ENCODE measurements at places on chromosomes 4 and X. TPM values are rescaled to one million over a fixed set of nuclear protein-coding genes. Genes with fewer than 3 reads are reported as not detected.

- H3K4me1 ChIP-seq: peaks cover 20% of the 10 kb centered on the region
- H3K27me3 ChIP-seq: no peaks in the 10 kb centered on the region
- H3K4me3 ChIP-seq: no peak overlapping the region
- DNase-seq: peak; percentile 39
- H3K36me3 ChIP-seq: no peaks in the 10 kb centered on the region
These were observed 534.4 kb downstream of the MID1IP1 start for GRCh38 chrX:39335513-39336235.

GRCh38 chr4:161604516-161605300 is 559.1 kb downstream of the FSTL5 start:
- H3K36me3 ChIP-seq: no peaks in the 10 kb centered on the region
- H3K4me1 ChIP-seq: no peaks in the 10 kb centered on the region
- no peak overlapping the region for H3K27ac ChIP-seq
- no peaks in the 10 kb centered on the region for H3K27me3 ChIP-seq

DNA sequence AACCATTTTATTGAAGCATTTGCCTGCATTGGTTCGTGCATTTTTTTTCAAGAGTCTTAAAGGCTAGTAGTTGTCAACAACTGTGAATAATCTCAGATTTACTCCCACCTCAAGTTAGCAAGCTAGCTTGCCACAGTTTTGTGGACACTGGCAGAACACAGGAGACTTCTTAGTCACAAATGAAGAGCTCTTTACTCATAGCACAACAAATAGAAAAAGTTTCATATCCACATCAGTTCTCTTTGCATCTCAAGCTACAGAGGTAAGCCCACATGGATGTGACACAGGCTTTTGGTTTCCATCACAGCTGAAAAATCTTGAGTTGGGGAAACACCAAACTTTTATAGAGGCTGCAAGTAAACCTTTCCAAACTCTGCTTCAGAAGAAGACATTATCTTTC is 2315.7 kb upstream of the TENM3 start:
- no peaks in the 10 kb centered on the region for H3K4me1 ChIP-seq
- no peaks in the 10 kb centered on the region for H3K27me3 ChIP-seq
- H3K36me3 ChIP-seq: no peaks in the 10 kb centered on the region
- H3K27ac ChIP-seq: no peak overlapping the region

GRCh38 chrX:11351375-11352295 is 58.4 kb downstream of the AMELX start:
- no peak overlapping the region for H3K4me3 ChIP-seq
- peaks cover 15% of the 10 kb centered on the region for H3K4me1 ChIP-seq
- peak overlapping the region; percentile 52 for H3K27ac ChIP-seq
- no peaks in the 10 kb centered on the region for H3K27me3 ChIP-seq

GRCh38 chr4:83217721-83218522 is 66.7 kb downstream of the COQ2 start:
- DNase-seq: no peak
- no peak overlapping the region for H3K4me3 ChIP-seq
- H3K36me3 ChIP-seq: no peaks in the 10 kb centered on the region
- no peaks in the 10 kb centered on the region for H3K27me3 ChIP-seq
- no peak overlapping the region for H3K27ac ChIP-seq
- H3K4me1 ChIP-seq: no peaks in the 10 kb centered on the region

- no peaks in the 10 kb centered on the region for H3K27me3 ChIP-seq
- no peak for DNase-seq
- H3K4me3 ChIP-seq: no peak overlapping the region
- H3K36me3 ChIP-seq: no peaks in the 10 kb centered on the region
These were observed 5.7 kb upstream of the PPEF1 start for GRCh38 chrX:18701621-18702361.

DNA sequence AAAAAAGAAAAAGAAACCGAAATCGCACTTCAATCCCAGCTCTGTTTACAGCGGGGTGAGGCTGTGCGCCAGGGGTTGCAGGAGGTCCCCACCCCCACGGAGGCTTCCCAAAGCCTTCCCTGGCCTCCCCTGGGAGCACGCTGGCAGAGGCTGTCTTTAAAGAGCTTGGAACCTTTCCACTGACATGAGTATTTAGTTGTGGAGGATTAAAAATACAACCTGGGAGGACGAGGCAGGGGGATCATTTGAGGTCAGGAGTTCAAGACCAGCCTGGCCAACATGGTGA is 69.1 kb downstream of the PPP2R2C start:
- no peak overlapping the region for H3K4me3 ChIP-seq
- H3K27ac ChIP-seq: no peak overlapping the region
- no peaks in the 10 kb centered on the region for H3K4me1 ChIP-seq
- peaks cover 48% of the 10 kb centered on the region for H3K27me3 ChIP-seq
- H3K36me3 ChIP-seq: no peaks in the 10 kb centered on the region

DNA sequence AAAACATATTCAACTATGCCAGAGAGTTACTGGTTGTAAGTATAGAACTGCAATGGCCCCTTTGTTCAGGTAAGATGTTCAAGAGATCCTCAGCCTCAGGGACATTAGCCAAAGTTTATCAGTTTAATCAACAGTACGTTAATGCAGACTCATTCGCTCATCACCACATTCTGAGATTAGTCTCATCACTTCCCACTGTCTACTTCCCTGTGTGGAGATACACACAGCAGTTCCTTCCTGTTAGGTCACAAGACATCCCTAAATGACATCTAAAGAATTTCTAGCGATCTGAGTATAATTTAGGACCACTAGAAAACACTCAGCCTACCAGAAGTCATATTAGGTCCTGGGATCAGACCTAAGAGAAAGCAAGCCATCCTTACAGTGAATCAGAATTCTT is 10.4 kb downstream of the SLC10A7 start:
- no peak for DNase-seq
- no peak overlapping the region for H3K27ac ChIP-seq
- H3K36me3 ChIP-seq: no peaks in the 10 kb centered on the region
- H3K4me3 ChIP-seq: no peak overlapping the region
- no peaks in the 10 kb centered on the region for H3K4me1 ChIP-seq
- H3K27me3 ChIP-seq: no peaks in the 10 kb centered on the region

GRCh38 chr4:103073792-103074438 is 2.6 kb downstream of the SLC9B2 start:
- no peak overlapping the region for H3K27ac ChIP-seq
- no peaks in the 10 kb centered on the region for H3K36me3 ChIP-seq
- H3K27me3 ChIP-seq: no peaks in the 10 kb centered on the region
- peaks cover 9% of the 10 kb centered on the region for H3K4me1 ChIP-seq
- no peak overlapping the region for H3K4me3 ChIP-seq
- no peak for DNase-seq

DNA sequence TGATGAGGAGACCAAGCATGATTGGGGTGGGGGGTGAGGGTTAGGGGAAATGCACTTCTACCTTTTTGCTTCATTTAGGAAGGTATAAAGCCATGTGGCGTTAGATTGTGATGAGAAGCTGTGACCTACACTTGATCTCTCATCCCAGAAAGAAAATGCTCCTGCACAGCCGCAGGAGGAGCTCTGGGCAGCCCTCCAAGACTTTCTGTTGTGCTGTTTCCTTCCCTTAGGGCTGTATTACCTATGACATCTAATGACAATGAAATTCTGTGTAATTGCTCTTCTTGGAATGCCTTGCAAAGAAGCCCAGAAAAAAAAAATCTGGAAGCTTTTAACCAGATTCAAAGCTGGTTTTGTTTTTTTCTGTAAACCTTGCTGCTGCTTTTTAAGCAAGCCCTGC is 13.4 kb downstream of the PRPS2 start:
- no peaks in the 10 kb centered on the region for H3K27me3 ChIP-seq
- no peaks in the 10 kb centered on the region for H3K4me1 ChIP-seq
- H3K27ac ChIP-seq: no peak overlapping the region
- no peak overlapping the region for H3K4me3 ChIP-seq

DNA sequence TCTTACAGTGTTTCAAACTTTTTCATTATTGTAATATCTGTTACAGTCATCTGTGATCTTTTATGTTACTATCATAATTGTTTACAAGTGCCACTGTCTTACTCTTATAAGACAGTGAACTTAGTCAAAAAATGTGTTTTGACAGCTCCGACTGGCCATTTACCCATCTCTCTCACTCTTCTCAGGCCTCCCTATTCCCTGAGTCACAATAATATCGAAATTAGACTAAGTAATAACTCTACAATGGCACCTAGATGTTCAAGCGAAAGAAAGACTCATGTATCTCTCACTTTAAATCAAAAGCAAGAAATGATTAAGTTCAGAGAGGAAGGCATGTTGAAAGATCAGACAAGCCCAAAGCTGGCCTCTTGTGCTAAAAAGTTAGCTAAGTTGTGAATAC is 184.2 kb downstream of the CDS1 start:
- H3K36me3 ChIP-seq: no peaks in the 10 kb centered on the region
- no peak for DNase-seq
- H3K27ac ChIP-seq: no peak overlapping the region
- H3K27me3 ChIP-seq: no peaks in the 10 kb centered on the region

DNA sequence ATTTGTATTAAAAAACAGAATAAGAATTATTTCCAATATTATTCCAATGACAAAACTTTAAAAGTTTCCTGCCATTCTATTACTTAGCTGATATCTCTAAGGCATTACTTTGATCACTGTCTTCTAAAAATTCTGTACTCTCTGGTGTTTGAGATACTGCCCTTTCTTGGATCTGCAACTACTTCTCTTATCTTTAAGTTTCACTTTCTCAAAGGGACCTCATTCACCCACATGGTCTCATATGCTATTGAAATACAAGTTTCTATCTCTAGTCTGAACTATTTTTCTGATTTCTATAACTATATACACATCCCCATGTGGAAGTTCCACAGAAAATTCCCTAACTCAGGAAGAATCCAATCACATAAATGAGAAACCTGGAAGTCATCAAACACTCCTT is 22.2 kb downstream of the TMPRSS11E start:
- H3K4me1 ChIP-seq: no peaks in the 10 kb centered on the region
- H3K27me3 ChIP-seq: no peaks in the 10 kb centered on the region
- no peak overlapping the region for H3K4me3 ChIP-seq
- H3K36me3 ChIP-seq: no peaks in the 10 kb centered on the region
- DNase-seq: no peak
- no peak overlapping the region for H3K27ac ChIP-seq

DNA sequence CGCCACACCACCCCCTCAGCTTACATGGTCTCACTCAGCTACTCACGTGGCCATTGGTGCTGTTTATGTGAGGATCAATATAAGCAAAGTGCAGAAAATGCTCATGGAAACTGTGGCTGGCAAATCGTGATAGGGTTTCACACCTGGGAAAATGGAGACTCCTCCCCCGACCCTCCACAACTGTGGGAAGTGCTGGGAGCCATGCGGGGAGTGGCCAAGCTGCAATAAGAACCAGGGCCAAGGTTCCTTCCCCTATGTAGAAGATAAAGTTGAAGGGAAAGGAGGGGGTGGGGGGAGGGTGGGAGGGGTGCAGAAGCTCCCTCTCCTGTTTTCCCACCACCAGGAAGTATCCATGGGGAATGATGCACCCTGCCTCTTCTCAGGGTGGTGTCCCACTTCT is 145.5 kb upstream of the MAMLD1 start:
- H3K4me3 ChIP-seq: no peak overlapping the region
- no peak overlapping the region for H3K27ac ChIP-seq
- no peaks in the 10 kb centered on the region for H3K27me3 ChIP-seq

- H3K4me1 ChIP-seq: peaks cover 16% of the 10 kb centered on the region
- no peak overlapping the region for H3K27ac ChIP-seq
- H3K36me3 ChIP-seq: no peaks in the 10 kb centered on the region
- no peaks in the 10 kb centered on the region for H3K27me3 ChIP-seq
- DNase-seq: no peak
These were observed 3.3 kb downstream of the CDK16 start for GRCh38 chrX:47221756-47222155.

- DNase-seq: no peak
- H3K27me3 ChIP-seq: no peaks in the 10 kb centered on the region
- H3K36me3 ChIP-seq: no peaks in the 10 kb centered on the region
- H3K4me3 ChIP-seq: no peak overlapping the region
These were observed 86.2 kb upstream of the RPS6KA3 start for GRCh38 chrX:20352935-20353336.

DNA sequence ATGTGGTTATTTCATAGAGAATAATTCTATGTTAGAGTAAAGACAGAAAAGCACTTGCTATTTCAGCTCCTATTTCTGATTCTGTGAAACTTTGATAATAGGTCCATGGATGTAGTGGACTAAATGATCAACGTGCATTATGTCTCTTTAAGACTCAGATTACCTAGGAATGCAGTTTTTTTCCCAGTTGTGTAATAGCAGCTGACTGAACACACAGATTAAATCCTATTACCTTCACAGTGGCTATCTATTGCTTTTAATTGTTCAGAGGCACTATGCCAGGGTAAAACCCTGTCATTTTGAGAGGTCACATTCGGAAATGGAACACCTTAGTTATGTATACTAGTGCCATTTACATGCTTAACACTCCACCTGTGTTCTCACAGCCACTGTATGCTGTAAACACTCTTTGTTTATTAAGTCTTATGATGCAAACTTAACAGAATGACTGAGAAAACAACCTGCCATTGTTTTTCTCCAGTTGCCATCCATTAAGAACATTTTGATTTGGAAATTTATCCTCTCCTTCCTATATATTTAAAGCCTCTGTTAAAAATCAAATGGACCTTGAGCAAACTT is 70.5 kb downstream of the HPGD start:
- H3K36me3 ChIP-seq: no peaks in the 10 kb centered on the region
- peaks cover 35% of the 10 kb centered on the region for H3K4me1 ChIP-seq
- no peak overlapping the region for H3K4me3 ChIP-seq
- peak overlapping the region; percentile 42 for H3K27ac ChIP-seq

DNA sequence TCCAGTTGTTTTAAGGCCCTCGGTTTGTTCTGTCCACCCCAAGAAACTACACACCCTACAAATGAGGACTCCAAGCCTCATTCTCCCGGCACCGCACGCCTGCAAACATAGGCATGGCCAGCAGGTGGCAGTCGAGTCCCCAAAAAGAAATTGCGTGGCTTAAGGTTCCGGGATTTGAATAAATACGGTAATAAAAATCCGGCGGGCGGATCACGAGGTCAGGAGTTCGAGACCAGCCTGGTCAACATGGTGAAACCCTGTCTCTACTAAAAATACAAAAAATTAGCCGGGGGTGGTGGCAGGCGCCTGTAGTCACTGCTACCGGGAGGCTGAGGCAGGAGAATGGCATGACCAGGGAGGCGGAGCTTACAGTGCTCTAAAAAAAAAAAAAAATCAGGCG is 21.8 kb upstream of the CSF2RA start:
- H3K4me3 ChIP-seq: no peak overlapping the region
- H3K27ac ChIP-seq: no peak overlapping the region
- DNase-seq: peak; percentile 67
- H3K36me3 ChIP-seq: no peaks in the 10 kb centered on the region
- peaks cover 3% of the 10 kb centered on the region for H3K27me3 ChIP-seq

- H3K27ac ChIP-seq: no peak overlapping the region
- H3K4me1 ChIP-seq: no peaks in the 10 kb centered on the region
- DNase-seq: no peak
- no peak overlapping the region for H3K4me3 ChIP-seq
These were observed 203.5 kb upstream of the TET2 start for GRCh38 chr4:104942990-104943743.

- no peaks in the 10 kb centered on the region for H3K27me3 ChIP-seq
- peaks cover 38% of the 10 kb centered on the region for H3K4me1 ChIP-seq
- DNase-seq: peak; percentile 40
These were observed 9.0 kb downstream of the PDGFC start for GRCh38 chr4:156962528-156962974.

Gene NWD2
- under 0.01 TPM for total RNA-seq

Gene SULT1B1
- 53.8 TPM for total RNA-seq

Gene QDPR
- 56.2 TPM for total RNA-seq

Gene GRSF1
- total RNA-seq: 85.1 TPM

Gene SLC6A14
- 0.72 TPM for total RNA-seq

Gene CLNK
- total RNA-seq: not detected

Gene F8A3
- 2.2 TPM for total RNA-seq

All from hepatocyte (in vitro differentiated cells).